ENCODE measurements at places on chromosomes 1 and 21.

DNA sequence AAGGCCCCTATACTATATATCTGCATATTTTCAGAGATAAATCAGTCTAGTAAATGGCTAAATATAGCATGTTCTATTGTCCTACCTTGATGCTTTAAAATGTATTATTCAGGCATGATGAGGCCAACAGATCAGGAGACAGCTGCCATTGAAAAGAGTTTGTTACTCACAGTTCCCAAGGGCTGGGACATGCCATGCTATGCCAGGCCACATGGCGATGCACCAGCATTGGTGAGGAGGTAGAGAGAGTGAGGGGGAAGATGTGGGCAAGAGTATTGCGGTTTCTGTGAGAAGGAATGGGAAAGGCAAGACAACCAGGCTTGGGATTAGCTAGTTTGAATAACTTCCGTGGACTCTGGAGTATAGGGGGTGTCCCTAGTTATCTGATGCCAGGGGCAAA is 316.5 kb downstream of the DISC1 start:
- no peak for DNase-seq

- no peak for DNase-seq
Measured at GRCh38 chr1:33443705-33444180, 12.8 kb upstream of the PHC2 start.

DNA sequence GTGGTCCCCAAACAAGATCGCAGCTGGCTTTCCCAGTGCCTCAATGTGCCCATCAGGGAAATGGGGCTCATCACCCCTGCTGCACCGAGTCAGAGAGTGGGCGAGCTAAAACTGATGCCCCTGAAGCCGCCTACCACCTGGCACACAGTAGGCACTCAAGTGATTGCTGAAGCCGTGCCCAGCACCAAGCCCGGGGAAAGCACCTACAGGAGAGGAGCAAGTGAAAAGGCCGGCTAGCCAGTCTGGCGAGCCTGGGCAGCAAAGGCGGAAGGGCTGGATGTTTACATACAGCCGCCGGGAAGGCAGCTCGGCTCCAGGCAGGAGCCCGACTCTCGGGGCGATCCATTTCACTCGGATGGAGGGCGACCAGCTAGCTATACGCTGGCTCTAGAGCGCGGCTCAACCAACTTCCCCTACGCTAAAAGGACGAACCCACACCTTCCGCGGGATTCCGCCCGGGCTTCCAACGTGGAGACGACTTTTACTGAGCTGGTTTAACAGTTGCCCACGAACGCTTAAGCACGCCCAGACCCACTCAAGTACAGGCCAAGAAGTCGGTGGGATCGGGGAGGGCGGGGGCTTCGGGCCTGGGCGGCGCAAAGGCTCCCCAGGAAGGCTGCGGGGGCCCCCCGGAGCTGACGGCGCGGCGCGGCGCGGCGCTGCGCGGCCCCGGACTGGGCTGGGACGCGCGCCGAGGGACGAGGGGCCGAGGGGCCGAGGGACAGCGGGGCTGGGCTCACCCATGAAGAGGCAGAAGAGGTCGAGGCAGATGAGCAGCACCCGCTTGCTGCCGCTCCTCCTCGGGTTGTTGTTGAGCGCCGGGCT is 1.0 kb downstream of the PLPP3 start:
- no peak for DNase-seq

DNA sequence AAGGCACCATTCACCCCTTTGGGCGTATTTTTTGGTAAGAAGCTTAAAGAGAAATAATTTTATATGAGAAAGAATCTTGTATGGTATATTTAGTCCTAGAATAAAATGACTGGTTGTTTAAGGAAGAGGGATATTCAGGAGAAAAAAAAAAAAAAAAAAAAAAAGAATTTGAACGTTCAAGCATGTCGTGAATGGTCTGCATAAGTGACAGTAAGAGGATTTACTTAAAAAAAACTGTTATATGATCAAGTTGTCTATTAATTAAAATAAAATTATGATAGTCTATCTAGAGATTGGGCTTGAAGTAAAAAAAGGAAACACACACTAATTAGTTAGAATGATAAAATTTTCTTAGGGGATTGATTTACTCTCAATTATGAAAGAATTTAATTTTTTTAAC is 11.7 kb upstream of the OR14I1 start:
- no peak for DNase-seq

DNA sequence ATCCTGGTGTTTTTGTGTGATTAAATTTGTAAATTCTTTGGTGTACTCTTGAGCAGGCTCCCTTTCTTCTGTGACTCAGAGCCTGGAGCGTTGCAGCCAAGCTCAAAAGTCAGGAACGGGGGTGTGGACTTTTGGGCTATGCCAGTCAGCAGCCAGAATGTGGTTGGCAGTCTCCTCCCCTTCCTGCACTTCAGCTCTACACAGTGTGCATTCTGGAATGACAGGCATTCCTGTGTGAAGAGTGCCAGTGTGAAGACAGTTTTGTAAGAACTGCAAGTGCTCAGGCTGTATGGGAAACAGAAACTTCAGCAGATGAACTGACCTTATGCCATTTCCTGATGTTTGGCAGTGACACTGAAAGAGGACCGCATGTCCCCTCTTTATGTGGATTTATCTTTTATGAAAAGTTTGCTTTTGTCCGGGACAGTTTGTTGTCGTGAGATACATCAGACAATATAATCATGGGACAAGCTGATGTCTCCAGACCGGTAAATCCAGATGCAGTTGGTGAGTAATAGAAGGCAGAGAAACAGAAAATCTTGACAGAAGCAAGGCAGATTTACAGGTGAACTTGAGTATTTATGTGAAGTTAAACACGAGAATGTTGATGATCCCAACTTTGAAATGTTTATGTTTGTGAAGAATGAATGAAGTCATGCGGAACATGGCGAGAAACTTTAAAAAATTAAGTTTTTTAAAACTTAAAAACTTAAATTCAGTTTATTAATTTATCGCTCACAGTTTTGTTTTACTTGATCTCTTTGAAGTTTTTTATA is 67.7 kb upstream of the RCC1 start:
- peak; percentile 27 for DNase-seq

- DNase-seq, result peak; percentile 9
Measured at GRCh38 chr1:110243574-110243973, 33.5 kb downstream of the KCNC4 start.

- DNase-seq, result no peak
Measured at GRCh38 chr21:36446301-36446700, 33.6 kb downstream of the CLDN14 start.

DNA sequence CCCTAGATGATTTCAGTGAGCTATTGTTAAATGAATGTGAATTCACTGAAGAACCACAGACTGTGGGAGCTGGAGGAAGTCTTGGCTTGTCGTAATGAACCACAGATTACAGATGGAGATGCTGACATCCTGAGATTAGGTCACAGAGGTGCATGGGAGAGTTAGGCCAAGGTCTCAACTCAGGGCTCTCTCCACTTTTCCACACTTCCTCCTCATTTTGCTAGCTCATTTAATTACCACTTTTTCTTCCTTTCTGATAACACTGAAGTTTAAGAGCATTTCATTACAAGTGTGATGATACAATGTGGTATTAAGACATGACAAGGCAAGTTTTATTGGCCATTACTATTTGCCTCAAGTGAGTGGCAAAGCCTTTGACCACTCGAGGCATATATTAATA is 30.8 kb downstream of the ST6GALNAC3 start:
- DNase-seq, result no peak

DNA sequence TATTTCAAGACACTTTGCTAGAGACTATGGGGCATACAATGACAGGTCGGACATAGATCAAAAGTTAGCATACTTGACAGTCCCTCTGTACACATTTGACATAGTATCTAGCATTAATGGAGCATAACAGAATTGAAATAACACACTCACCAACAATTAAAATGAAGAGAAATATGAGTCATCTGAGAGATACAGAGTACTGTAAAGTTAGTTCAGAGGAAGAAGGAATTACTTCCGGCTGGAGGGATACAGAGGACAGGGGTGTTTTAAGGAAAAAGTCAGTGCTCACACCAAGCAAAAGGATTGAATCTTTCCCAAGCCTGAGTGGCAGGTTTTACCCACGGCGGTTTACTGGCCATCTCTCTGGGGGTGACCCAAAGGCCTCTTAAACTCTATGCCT is 2.4 kb downstream of the ZMYND12 start:
- DNase-seq, result no peak

GRCh38 chr1:6508154-6508815 is 16.8 kb upstream of the PLEKHG5 start:
- no peak for DNase-seq

DNA sequence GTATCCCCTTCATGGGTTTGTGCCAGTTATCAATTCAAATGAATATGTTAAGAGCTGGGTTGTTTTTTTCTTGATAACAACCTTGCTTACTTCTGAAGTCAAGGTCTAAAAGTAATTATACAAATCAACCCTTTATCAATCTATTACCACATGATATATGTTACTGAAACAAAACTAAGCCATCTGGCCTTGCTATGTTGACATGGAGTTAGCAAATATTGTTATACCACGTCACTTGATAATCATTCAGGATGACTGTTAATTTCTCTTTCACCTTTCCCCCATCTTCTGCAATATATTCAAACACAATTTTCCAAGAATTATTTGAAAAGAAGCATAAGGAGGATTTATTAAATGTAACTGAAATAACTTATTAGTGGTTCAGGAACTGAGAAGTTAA is 72.6 kb downstream of the DTL start:
- DNase-seq, result no peak

GRCh38 chr1:156502894-156503697 is 2.5 kb upstream of the MEF2D start:
- DNase-seq, result no peak

- no peak for DNase-seq
Measured at GRCh38 chr1:61156576-61157467, 74.5 kb downstream of the NFIA start.

GRCh38 chr21:39466584-39466983 is 14.8 kb downstream of the SH3BGR start:
- DNase-seq, result no peak

DNA sequence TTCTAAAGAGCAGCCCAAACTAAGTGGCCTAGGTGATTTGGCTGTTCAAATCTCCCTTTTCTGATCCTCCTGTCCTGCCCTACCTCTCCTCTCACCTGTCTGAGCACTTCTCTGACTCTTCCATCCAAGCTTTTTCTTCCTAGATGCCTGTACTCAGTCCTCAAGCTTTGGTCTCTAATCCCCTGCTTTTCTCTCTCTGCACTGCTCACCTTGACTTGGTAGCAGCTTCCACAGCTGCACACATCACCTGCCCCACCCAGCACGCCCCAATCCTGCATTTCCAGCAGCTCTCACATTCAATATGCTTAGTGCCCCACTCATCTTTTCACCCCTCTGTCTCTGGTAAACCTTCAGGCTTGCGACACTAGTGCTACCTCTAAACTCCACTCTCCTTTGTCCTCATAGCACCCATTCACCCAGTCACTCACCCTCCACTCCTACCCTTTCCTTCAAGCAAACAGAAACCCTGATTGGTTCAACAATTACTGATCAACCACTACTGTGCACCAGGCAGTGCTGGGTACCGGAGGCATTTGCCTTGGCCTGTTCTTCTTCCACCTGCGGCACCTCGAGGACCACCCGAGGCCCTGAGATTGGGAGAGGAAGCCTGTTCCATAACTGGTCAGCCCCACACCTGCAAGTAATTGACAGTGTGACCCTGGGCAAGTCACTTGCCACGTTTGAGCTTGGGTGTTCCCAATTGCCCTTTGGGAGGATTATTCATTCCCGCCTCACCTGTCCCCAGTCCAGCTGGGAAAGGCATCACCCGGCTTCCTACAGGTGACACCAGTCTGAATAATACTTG is 136.1 kb upstream of the EDN2 start:
- DNase-seq, result no peak

- no peak for DNase-seq
Measured at GRCh38 chr21:43335119-43335518, 91.8 kb downstream of the SIK1 start.

DNA sequence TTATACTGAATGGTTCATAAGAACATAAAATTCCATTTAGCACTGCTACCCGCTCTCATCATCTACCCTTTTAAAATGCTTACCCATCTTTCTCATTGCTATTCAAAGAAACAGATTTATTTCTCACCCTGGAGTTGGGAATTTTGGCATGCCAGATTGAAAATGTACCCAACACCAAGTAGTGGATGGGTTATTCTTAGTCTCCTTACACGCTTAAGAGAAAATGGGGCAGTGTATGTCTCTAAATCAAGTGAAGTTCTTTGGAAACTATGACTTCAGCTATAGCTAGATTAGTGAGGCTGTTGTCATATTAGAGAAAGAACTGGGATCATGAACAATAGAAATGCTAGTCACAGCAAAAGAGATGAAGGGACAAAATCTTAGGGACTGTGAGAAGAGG is 27.7 kb upstream of the ESRRG start:
- DNase-seq, result no peak

- DNase-seq, result no peak
Measured at GRCh38 chr1:145992502-145992936, 3.9 kb downstream of the TXNIP start.

DNA sequence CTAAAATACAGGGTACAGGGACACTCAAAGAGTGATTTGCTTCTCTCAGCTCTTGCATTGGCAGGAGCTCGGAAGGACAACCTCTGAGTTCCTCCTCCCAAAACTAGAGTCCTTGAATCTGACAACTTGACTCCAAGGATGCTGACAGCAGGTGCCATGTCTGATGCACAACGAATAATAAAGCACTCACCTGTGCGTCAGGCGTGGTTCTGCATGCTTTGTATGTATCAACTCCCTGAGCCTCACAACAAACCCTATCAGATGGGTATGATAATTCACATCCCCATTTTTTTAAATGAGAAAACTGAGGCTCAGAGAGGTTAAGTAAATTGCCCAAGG is 1.4 kb downstream of the LAPTM5 start:
- no peak for DNase-seq

DNA sequence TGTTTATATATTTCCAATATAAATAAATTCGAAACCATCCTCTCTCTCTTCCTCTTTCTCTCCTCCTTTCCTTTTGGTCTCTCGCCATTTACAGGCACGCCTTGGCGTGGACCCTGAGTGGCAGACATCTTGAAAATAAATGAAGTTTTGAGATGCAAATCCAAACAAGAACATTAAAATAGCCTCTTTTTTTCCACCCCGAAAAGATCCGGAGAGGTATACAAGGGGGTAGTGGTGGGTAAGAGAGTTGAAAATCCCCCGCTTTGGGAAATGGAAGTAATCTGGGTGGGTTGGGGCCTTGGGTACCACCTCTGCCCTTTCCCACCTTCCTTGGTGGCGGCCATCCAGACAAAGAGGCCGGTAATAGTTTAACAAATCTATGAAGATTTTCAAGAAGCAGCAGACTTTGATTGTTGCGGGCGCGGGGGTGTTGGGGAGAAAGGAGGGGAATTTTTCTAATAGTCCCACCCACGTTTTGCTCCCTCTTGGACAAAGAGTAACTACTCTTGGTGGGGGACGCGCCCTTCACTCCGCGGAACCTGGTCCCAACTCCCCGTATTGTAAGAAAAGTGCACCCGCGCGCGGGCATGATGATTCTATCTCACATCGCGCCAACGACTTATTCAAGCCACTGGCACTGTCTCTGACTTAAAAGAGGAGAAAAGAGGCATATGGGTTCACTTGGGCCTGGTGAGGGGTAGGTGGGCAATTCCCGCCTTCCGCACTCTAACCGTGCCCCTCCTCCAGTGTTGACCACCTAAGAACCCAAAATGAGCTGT is 4.0 kb upstream of the FOXD3 start:
- no peak for DNase-seq

- DNase-seq, result peak; percentile 89
Measured at GRCh38 chr1:116817582-116818064, 63.4 kb downstream of the CD2 start.

Data from activated CD4-positive, alpha-beta T cell treated with anti-CD3 and anti-CD28 coated beads, Interleukin-2, Interleukin-4, amounts not matched to agents 100 ng/mL and 50 ng/mL, durations not matched to agents 16 hours and 8 hours (primary cell).